OCI-M1 (cell line): ENCODE measurements at places on chromosomes 4 and X.
A peak's percentile ranks its signal among the peaks of the same experiment; 100 is the strongest.

DNA sequence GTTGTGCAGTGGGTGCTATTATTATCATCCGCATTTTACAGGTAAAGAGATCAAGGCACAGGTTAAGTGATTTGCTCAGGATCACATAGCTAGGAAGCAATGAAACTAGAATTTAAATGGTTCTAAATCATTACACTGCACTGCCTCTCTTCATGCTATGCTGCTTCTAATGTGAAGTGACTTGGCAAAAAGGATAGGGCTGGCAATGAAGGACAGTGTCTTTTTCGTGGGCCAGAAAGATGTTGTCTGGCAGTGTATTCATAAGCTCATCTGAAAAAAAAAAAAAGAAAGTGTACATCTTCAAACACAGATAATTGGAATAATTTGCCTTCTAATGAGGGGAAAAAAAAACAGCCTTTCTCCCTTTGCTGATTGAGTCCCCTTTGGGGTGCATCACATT lies 132.2 kb upstream of the FUNDC1 start:
- DNase-seq: no peak

DNA sequence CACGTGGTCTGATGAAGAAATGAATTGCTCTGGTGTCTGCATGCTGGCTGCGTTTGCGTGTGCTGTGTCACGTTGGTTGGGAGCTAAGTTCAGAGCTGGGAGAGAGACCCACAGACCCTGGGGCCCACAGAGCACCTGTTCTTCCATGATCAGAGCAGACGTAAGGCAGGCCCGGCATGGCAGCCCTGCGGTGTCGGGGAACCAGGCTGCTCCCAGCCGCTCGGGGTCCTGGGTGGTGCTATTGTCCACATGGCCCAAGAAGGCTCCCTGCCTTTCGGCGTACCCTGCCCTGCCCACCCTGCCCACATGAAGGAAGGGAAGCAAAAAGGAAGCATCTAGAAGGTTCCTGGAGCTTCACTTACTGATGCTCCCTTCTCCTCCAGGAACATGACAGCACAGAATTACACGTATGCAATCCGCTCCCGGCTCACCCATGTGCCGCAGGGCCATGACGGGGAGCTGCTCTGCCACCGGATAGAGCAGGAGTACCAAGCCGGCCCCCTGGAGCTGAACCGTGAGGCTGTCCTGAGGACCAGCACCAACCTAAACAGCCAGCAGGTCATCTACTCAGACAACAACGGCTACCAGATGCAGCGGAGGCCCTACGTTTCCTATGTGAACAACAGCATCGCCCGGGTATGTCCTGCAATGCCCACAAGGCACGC lies 30.9 kb upstream of the MRFAP1 start:
- no peak for DNase-seq

DNA sequence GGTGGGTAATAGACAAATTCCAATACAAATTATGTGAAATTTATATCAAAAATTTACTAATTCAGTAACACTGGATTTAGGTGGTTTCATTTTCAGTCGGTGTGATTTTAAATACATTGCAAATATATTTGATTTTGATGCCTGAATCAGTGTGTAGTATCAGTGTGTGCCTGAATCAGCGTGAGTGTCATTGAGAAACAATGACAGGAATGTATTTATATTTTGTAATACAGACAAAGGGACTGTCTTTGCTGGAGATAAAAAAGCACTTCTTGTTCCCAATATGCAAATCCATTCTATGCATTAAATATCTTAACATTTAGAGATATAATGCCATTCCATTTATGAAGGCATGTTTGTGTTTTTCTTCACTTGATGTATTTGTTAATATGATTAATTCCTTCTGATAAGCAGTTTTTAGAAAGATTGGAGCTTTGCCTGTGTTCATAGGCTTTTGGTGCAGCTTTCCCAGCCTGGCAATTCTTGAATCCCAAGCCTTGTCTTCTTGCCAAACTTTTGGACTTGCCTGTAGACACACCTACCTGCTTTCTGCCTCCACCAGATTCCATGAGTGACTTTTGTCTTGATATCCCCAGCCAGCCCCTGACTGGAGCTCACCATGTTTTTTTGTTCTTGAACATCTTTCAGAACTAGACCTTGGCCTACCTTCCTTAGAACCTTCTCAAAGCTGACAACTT lies 243.8 kb downstream of the ADGRL3 start:
- DNase-seq: no peak

DNA sequence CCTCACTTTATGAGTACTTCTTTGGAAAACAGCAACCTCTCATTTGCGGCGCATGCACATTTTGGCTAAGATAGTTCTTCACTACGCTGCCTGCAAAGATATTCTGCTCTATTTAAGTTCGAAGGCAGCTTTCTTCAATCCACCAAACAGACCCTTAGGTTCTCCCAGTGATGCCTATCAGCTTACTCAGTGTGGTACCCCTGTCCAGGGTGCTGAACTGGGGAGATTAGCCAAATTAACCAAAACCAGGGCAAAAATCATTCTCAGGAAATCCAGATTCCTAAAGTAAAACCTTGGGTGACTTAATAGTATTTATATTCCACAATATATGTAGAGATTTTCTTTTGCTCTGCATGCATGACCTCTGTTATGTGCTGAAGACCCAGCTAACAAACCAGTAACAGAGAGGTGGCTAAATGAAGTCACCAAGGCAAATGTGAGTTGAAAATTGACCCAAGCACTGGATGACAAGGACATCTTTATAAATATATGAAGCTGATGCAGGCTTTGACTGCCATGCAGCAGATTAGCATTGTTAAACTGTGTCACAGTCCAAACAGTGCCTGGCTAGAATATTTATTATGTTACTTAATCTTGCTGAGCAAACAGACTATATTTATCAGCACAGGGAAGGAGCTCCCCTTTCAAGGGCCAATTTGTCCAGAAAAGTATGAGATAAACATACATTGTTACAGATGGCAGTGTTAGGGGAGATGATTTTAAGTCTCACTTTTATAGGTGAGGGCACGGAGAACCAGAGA lies 418.2 kb downstream of the STIM2 start:
- DNase-seq: peak; percentile 68

DNA sequence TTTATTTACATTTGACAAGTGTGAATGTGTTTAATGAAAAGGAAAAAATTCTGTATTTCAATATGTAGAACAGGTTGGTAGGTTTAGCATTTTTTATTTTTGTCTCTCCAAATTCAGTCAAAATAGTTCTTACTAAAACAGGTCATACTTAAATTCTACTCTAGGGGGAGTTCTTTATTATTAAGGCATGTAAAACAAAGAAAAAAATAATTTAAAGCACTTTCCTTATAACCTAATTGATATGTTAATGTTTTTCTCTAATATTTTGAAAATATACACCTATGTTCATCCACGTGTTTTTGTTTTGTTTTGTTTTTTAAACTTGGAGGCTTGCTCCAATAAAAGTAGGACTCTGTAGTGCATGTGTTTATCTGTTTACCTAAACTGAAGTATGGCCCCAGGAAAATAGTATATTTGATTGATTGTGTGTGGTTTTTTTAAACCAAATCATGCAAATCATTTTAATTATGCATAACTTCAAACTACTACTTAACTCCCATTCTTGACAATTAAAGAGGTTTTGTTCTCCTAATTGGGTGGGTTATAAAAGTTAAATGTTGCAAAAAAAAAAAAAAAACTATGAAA lies 562.7 kb downstream of the RPA4 start:
- DNase-seq: peak; percentile 0

DNA sequence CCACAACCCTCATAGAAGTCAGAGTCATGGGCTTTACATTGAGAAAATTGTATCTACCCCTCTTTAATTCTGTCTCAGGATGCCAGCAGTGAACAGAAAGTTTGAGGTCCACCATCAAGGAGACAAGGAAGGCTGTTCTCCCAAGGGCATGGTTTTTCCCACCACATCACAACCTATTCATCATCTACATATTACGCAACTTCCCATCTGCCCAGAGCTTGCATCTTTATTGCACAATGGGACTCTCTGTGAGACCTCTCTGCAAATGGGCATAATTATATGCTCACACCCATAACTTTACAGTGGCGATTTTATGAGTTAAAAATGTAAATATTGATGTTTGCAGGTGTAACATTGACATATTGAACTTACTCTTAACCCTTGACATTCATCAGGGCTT lies 38.9 kb downstream of the PAGE2 start:
- peak; percentile 65 for DNase-seq

- no peak for DNase-seq
Measured at GRCh38 chrX:101442085-101442484, 34.1 kb downstream of the HNRNPH2 start.

DNA sequence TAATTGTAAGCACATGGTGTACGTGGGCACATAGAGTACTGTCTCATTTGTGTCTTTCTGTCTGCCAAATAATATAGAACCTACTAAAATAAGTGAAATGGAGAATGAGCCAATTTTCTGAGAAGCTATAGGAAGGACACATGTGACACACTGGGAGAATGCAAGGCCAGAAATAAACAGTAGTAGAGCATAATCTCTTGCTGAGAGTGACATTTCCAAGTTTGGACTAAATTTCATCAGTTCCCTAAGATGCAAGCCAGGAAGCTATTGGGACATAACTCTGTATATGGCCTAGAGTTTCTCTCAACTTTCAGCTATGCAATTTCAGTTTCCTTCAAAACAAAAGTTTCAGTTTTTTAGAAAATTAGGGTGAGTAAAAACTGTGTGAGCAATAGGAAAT lies 638.7 kb downstream of the PCDH18 start:
- no peak for DNase-seq

- DNase-seq: no peak
Measured at GRCh38 chr4:5079581-5079980, 28.3 kb downstream of the STK32B start.

- no peak for DNase-seq
Measured at GRCh38 chr4:127219232-127219631, 413.5 kb upstream of the INTU start.

DNA sequence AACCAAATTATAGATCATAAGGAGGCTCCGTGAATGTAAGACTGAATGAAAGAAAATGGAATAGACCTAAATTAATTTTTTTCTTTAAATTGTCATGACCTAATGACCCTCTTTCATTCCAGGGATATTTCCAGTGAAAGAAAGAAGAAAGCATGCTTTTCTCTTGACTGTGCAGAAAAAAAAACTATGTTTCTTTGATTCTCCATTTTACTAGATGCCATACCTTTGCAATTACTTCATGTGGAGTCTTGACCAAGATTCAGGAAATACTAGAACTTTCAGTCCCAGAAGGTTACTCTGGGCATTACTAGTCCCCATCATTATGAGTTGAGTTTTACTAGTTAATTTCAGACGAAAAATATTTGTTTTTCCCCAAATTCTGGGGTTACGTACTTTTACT lies 6.4 kb upstream of the COMMD8 start:
- DNase-seq: no peak

DNA sequence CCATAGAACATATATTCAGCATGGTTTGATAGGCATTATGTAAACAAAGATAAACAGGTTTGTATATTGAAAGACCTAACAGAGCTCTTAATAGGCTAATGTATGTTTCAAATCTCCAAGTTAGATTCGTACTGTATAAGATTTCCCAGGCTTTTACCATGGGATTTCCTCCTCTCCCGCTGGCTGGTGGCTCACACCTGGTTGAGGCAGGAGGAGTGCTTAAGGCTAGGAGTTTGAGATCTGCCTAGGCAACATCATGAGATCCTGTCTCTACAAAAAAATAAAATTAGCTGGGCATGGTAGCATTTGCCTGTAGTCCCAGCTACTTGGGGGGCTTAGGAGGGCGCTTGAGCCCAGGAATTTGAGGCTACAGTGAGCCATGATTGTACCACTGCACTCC lies 5.4 kb downstream of the CPE start:
- no peak for DNase-seq

DNA sequence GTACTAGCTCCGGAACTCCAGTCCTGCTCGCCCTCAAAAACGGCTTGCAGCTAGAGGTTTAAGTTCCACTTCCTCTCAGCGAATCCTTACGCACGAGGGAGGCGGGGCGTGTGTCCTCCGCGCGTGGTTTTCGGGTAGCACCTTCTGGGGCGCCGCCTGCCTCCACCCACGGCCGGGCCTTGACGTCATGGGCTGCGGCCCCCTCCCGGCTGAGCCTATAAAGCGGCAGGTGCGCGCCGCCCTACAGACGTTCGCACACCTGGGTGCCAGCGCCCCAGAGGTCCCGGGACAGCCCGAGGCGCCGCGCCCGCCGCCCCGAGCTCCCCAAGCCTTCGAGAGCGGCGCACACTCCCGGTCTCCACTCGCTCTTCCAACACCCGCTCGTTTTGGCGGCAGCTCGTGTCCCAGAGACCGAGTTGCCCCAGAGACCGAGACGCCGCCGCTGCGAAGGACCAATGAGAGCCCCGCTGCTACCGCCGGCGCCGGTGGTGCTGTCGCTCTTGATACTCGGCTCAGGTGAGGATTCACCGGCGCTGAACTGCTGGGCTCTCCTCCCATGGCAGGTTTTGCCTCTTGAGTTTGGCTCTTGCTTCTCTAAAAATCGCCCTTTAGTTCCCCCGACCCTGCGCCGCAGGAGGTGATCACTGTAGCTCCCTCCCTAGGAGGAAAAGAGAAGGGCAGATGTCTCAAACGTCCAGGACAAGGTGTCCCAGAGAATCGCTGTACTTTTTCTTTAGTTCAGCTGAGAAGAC lies at the start of gene AREG:
TSS of gene AREG (plus strand) at position 246 of the 752 bp plus-strand sequence. CDS start at position 456, 210 bp downstream.
- DNase-seq: peak; percentile 87

- peak; percentile 56 for DNase-seq
Measured at GRCh38 chr4:152659806-152660205, 20.0 kb downstream of the TMEM154 start.

DNA sequence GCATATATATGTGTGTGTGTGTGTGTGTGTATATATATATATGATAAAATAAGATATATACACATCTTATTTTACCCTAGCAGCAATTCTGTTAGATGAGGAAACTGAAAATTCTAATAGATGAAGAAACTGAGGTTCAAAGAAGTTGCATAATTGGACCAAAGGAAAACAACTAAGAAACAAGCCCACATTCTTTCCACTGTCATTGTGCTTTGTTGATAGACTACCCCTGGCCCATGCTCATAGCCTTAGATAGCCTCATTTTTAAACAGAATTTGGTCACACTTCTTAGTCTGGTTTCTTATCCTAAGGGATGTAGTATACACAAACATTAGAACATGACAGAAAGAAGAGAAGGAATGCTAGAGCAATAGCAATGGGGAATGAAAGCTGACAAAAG lies 138.8 kb downstream of the NDST3 start:
- DNase-seq: no peak

- DNase-seq: peak; percentile 24
Measured at GRCh38 chrX:69152417-69152841, 12.8 kb downstream of the PJA1 start.

- DNase-seq: peak; percentile 31
Measured at GRCh38 chr4:112253382-112254000, 21.9 kb downstream of the AP1AR start.

DNA sequence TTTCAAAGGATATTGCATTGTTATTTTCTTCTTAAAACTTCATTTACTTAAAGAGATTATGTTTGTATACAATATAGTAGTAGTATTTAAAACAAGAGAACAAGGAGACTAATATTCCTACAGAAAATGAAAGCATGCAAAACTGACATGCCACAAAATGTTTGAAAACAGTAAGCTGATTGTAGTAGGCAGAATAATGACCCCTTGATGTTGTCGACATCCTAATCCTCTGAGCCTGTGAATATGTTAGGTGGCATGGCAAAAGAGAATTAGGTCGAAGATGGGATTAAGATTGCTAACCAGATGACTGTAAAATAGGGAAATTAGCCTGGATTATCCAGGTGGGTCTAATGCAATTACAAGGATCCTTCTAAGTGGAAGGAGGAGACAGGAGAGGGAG lies 522.2 kb upstream of the NR3C2 start:
- DNase-seq: no peak

- no peak for DNase-seq
Measured at GRCh38 chr4:20570981-20571715, 129.1 kb upstream of the PACRGL start.
